ENCODE measurements at places on chromosomes 3 and 15. TPM values are rescaled to one million over a fixed set of nuclear protein-coding genes. Genes with fewer than 3 reads are reported as not detected.

DNA sequence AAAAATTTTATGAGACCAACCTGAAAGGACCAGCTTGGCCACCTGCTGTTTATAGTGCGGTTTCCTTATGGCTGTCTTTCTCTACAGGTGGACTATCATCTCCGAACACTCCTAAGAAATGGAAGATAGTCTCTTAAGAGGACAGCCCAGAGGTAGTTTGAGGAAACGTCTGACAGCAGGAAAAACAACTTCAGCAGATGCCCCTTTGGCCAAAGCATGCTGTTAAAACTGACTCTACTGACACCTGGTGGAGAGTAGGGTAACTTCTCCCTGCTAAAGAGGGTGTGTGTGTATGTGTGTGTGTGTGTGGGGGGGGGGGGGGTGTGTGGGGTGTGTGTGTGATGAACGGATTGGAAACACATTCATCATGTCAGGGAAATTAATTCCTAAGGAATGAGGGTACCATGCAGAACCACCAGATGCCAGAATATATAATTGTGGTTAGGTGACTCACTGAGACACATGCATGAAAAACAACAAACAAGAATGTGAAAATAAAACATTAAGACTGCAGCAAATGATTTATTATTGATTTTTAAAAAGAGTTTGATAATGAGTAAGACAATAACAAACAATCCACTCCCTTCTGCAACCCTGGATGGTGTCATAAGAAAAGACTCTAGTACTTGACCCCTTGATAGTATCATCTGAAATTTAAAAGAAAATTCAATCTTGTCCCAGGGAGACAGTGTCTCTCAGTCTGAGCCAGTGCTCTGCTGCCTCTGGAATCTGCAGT lies 256.5 kb downstream of the THRB start:
- peak; percentile 46 for DNase-seq

GRCh38 chr3:57978316-57978715 lies 29.9 kb upstream of the FLNB start:
- no peak for DNase-seq

GRCh38 chr15:81948751-81949150 lies 97.1 kb downstream of the MEX3B start:
- no peak for DNase-seq

DNA sequence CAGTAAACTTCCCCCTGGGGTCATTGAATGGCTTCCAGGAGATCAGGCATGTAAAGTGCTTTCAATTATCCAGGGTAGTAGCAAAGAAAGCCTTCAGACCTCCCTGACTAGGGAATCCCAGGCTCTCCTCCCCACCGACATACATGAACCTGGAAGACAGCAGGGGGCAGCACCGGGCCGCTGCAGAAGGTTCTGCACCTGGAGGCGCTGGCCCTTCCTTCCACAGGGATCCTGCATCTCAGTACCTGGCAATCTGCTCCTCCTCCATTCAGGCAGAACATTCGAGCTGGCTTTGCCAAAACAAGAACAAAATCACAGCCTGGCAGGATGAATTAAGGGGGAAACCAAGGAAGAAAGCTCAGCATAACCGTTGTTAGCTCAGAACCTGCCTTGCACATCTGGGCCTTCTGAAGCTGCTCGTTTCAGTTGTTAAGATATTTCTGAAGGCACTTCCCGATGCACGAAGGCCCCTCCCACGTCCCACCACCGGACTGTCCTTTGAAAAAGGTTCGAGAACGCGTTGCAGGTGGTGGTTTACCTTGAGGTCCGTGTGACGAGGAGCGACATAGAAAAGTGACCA lies 237.7 kb downstream of the SLCO3A1 start:
- DNase-seq: no peak

- no peak for DNase-seq
These were observed 73.1 kb downstream of the FAIM start for GRCh38 chr3:138681463-138682220.

GRCh38 chr3:185658504-185658912 lies 72.4 kb downstream of the SENP2 start:
- DNase-seq: no peak

DNA sequence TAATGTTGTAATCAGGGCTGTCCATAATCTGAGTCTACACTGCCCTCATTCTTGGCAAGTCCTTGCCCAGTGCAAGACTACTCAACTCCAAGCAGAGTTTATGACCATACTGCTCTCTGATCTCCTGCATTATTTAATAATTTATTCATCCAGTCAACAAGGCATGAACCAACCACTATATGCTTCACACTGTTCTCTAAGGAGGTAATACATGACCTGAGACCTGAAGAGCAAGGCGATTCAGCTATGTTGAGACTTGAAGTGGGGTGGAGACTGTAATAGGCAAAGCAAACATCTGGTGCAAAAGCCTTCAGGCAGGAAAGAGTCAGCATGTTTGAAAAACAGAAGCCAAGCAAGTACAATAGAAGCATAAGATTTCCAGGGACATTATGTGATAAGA lies 1362.8 kb downstream of the ROBO2 start:
- DNase-seq: no peak

GRCh38 chr3:16190704-16191103 lies 16.2 kb downstream of the GALNT15 start:
- no peak for DNase-seq

DNA sequence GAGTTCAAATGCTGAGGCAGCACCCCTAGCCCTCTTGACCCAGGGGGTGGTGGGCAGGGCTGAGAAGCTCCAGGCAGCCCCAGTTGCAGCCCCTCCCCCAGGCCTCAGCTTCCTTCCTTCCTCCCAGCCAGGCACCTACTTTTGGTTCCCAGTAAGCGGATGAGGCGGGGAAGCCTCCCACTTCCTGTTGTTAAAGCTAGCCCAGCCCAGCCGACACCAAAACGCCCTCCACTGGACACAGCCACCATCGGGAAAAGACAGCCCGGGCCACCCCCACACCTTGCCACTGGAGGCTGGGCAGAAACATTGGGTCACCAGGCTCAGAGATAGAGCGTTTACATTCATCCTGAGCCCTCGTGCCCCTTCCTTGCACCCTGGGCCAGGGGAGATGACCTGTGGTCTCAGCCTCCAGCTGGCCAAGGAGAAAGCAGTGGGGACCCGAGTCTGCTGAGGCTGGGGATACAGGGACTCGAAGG lies 3.5 kb downstream of the DUSP7 start:
- DNase-seq: no peak

DNA sequence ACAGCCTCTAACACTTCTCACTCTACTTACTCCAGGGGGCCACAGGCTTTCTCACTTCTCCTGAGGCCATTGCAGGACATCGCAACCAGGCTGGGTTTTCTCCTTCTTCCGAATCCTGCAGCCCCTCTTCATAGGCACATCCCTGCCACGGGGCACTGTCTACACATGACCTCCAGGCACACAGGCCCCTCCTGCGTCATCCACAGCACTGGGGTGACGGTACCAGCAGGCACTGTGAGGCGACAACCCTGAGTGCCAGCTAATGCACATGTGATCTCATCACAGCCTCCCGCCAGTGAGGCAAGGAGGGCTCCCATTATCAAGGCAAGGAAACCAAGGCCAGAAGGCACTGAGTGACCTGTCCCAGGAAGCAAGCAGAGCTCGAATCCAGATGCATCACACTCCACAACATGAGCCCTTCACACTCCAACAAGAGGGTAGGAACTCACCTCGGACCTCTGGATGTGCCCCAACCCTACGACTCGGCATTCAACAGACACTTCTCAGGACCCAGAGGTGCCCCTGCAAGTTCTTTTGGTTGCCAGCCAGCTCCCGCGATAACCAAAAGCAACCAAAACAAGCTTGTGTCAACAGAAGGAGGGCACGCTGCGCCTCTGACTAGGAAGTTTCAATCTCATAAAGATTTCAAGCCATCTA lies 16.7 kb downstream of the FAM174B start:
- no peak for DNase-seq

GRCh38 chr15:68609629-68610028 lies 30.8 kb downstream of the CORO2B start:
- DNase-seq: no peak

DNA sequence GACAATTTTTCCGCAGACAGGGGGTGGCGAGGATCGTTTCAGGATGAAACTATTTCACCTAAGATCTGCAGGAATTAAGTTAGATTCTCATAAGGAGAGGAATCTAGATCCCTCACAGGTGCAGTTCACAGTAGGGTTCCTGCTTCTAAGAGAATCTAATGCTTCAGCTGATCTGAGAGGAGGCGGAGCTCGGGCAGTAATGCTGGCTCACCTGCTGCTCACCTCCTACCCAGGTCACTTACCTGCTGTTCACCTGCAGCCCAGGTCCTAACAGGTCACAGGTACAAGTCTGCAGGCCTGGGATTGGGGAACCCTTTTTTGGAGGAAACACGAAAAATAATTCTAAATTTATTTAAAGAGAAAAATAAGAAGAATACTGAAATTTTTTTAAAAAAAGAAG lies 406.8 kb downstream of the MCTP2 start:
- no peak for DNase-seq

DNA sequence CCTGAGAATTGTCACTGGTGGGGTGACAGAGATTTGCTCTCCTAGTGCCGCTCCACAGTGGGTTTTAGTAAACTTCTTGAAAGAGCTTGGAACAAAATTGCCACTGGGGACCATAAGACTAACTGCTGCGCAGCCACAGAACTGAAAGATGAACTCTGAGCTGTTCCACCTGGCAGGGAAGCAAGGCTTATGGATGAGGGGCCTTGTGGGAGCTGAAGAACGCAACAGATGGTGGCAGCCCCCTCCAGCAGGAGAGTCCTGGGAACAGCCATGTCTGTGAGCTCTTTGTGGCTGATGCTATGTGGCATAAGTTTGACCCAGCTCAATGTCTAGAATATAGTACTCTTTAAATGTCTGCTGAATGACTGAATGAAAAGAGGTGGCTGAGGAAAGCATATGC lies 66.8 kb upstream of the C2CD4B start:
- no peak for DNase-seq

- DNase-seq: no peak
These were observed 130.1 kb upstream of the PRR20G start for GRCh38 chr3:127417709-127418559.

DNA sequence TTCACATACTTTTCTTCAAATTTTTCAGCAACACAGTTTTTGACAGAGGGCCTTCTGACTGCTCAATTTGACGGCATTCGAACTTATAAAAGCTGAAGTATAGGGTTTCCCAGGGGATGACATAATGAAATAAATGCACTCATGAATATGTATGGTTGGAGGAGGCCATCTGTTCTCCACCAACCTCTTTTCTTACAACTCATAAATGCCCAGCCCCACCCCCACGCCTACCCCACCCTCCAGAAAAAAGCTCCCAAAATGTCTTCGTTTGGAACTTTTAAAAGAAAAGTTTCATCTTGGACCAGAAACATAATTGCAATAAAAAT lies 211.6 kb upstream of the LRRN1 start:
- no peak for DNase-seq

- no peak for DNase-seq
These were observed 18.4 kb downstream of the IGDCC4 start for GRCh38 chr15:65404186-65404872.

- no peak for DNase-seq
These were observed 339.2 kb downstream of the FOXP1 start for GRCh38 chr3:71244153-71244825.

DNA sequence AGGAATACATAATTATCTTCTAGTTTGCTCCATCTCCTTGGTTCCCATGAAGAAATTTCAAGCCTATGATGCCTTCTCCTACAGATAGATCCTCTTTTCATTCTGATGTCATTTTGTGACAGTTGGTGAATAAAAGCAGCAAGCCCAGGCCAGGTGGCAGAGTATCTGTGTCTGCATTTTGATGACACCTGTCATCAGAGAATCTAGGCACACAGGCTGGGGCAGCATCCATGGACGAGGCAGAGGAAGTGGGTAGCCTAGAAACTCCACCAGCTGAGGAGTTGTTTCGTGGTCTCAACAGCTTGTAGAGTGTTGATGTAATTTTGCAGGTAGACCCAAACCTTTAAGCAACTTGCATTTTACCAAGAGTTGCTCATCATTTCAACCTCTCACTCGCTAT lies 269.8 kb downstream of the FEZF2 start:
- no peak for DNase-seq

- no peak for DNase-seq
These were observed 201.2 kb downstream of the ADAMTSL3 start for GRCh38 chr15:83854950-83855707.

- no peak for DNase-seq
These were observed 732.8 kb upstream of the GOLIM4 start for GRCh38 chr3:168828536-168828935.

The CTXN2 gene
- not detected for total RNA-seq

The CFAP20DC gene
- total RNA-seq: not detected

The SKOR1 gene
- total RNA-seq: 0.62 TPM

The KIF15 gene
- total RNA-seq: 0.24 TPM

The TFDP2 gene
- 40.6 TPM for total RNA-seq

The CNTN6 gene
- total RNA-seq: not detected

The MRPS22 gene
- 35.5 TPM for total RNA-seq

The LEKR1 gene
- 0.81 TPM for total RNA-seq

Measured in naive thymus-derived CD4-positive, alpha-beta T cell (primary cell).